ENCODE measurements at places on chromosomes 4 and X.

- DNase-seq: no peak
These were observed 7.5 kb downstream of the SH3KBP1 start for GRCh38 chrX:19879735-19880378.

GRCh38 chr4:112633477-112634235 is 3.1 kb downstream of the ZGRF1 start:
- no peak for DNase-seq

- no peak for DNase-seq
These were observed 10.2 kb downstream of the TIGD2 start for GRCh38 chr4:89121387-89122068.

GRCh38 chrX:34900691-34901090 is 41.9 kb upstream of the FAM47B start:
- DNase-seq: no peak

DNA sequence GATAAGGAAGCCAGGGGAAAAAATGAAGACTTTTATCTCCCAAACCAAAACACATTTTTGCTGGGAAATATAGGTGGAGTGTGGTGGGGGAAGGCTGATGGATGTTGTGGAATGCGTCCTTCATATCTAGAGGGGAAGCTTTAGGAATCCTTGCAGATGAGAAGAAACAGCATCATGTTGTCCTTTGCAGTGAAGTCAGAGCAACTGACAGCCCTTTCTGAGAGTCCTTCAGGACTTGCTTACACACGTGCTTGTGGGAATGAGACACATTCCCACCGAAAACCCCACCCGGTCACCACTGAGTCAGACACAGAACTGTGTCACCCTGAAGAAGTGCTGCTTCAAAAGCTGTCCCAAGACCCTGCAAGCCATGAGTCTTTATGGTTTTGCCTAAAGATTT is 81.5 kb downstream of the SHROOM2 start:
- no peak for DNase-seq

- DNase-seq: no peak
These were observed 21.8 kb upstream of the BBS12 start for GRCh38 chr4:122710434-122711308.

- no peak for DNase-seq
These were observed 834.6 kb upstream of the AMOT start for GRCh38 chrX:113675278-113675677.

GRCh38 chr4:3021627-3022026 is 52.7 kb downstream of the HTT-AS start:
- no peak for DNase-seq

- no peak for DNase-seq
These were observed 8.8 kb upstream of the IL3RA start for GRCh38 chrX:1327651-1328304.

DNA sequence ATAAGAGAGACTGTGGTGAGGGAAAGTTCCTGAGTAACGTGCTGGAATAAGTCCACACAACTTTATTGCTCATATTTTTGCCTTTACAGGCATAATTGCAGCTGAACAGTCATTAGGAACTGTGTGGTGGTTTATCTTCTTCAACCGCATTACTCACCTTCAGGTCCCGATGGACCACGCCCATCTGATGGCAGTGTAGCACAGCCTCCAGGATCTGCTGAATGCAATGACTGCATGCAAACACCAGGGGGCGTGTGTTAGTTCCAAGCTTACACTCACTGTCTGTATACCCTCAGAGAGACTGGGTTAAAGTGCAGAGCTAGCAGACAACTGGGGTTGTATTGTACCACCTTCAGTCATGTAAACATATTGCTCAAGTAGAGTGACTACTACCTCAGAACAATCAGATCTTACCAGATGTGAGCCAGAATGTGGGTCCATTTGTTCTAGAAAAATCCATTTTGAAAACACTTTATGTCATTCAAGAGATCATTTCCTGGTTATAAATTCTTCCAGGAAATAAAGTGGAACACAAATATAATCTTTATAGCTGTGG is 214.0 kb downstream of the CAMK2D start:
- peak; percentile 83 for DNase-seq

DNA sequence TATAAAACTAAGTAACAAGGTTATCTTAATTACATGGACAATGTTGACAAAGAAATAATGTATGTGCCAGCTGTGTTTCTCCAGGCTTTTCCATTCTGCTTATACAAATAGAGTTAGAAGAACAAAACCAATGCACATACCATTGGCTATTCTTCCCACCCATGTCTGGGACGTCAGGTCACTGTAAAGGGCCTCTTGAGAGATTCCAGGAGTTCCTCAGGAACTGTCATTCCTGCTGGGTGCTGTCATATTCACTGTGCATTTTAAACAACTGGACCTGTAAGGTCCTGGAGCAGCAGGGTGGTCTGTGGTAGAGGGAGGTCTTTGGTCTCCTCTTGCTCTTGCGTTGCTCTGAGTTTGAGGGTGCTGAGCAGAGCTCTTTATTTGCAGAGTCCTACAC is 74.6 kb upstream of the AP1S2 start:
- DNase-seq: no peak

GRCh38 chr4:173531086-173531965 is 1.3 kb upstream of the HAND2 start:
- DNase-seq: no peak

- no peak for DNase-seq
These were observed 3.7 kb upstream of the SETD7 start for GRCh38 chr4:139559687-139560086.

DNA sequence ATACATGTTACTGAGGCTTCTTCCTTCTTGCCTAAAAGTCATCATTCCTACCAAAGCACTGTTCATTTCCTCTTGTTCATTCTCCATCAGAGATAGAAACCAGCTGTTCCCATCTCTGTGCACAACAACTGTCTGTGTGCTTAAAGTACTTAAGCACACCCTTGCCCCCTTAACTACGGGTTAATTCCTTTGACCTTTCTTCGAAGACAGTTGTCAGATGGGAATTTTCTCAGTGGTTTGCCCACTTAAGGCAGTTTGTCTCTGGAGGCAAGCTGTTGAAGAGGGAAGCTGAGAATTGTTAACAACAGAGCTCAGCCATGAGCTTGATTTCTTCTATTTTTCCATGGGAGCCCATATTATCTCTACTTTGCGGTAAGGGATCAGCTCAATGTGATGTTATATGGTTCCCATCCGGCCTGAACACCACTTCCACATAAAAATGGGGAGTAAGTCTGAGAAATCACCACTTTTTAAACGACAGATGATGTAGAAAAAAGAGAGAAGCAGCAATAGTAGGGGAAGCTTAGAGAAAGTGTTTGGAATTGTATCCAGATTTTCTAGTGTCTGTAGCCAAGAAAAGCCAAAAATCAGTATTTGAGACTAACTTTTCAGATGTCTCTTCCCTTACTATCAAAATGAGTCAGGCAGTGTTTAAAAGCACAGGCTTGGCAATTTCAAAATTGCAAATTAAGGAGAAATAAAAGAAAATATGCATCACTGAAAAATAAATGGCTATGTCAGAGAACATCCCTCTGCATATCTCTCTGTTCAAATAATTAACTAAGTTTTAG is 194.4 kb downstream of the SLIT2 start:
- DNase-seq: no peak

GRCh38 chr4:102217775-102218355 is 127.4 kb downstream of the SLC39A8 start:
- no peak for DNase-seq

DNA sequence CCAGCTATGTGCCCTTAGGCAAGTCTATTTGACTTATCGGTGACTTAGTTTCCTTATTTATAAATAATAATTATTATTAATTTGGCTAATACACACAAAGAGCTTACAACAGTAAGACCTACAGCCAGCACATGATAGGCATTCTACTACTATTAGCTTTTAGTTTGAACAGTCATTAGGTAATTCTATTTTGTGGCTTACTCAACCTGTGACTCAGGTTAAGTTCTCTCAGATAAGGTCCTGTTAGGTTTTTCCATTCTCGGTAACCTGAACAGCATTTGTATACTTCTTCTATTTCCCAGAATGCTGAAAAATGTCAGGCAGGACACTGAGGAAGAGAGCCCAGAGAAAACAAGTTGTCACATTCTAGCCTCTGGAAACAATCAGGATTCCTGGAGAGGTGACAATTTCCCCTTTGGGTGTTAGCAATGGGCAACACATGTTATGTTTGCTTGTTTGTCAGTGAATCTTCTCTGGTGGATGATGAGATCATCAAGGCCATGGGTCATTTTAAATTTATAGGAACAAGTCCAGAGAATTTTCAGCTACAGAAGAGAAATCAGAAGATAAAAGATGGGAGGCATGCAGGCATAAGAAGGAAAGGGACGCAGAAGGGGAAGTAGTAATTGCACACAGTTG is 2144.7 kb downstream of the PCDH7 start:
- no peak for DNase-seq

- DNase-seq: no peak
These were observed 18.3 kb upstream of the IL21 start for GRCh38 chr4:122639181-122639580.

DNA sequence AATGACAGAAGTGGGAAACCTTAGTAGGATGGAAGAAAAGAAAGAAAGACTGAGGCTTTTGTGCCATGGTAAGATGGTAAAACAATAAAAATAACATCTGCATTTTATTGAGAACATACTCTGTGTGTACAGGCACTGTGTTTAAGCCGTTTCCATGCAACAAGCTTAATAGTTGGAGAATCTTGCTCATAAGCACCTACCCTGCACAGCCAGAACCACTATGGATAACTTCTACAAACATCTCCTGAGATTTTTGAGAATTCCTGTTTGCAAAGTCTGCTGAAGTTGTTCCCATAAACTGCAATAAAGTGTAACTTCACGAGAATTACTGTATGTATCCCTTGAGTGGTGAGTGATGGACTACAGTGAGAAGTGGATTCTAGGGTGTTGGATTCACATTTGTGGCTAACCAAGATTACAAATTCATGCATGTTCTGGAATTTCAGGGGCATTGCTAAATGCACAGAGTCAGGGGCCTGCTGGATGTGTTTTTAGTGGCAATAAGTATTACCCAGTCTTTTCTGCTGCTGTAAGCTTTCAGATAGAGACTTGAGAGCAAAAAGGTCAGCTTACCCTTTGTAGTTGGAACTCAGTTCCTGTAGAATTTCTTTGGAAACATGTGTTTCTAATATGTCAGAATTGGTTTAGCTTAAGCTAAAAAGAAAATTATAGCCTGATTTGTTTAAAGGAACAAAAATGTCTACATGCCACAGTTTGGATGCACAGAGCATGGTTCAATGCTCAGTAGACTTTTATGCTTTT is 132.5 kb downstream of the AFF1 start:
- DNase-seq: no peak

DNA sequence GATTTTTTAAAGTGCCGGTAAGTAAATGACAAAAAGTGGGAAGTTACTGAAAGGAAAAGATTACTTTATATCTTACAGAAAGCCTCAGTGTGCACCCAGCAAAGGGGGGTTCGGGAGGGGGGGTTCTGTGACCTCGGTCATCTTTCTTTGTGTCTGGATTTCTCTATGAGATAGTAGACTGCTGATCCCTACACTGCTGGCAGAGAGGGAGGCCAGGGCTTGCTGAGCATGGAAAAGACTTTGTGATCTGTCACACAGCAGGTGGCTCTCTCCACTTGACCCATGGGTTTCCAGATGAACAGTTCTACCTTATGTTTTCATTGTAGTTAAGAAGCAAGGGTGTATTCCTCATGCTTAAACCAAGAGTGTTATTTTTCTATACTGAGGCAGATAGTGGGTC is 475.6 kb downstream of the PCDH10 start:
- DNase-seq: no peak

DNA sequence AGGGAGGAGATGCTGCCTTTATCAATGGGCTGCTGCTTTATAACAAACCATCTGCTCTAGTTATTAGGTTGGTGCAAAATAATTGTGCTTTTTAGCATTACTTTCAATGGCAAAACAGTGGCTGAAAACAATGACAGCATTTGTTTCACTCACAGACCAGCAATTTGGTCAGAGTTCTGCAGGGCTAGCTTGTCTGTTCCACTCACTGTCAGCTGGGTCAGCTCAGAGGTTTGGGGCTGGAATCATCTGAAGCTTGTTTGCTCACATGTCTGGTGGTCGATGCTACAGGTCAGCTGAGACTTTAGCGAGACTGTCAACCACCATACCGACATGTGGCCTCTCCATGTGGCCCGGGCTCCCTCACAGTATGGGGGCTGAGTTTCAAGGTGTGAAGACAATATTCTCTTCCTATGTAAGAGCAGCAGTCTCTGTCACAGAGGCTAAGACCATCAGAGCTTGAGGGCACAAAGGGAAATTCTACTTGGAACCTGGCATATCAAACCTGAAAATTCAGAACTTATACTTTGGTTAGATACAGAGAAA is 81.3 kb upstream of the LIMCH1 start:
- DNase-seq: no peak

GRCh38 chr4:26208237-26208994 is 112.4 kb upstream of the RBPJ start:
- no peak for DNase-seq

- no peak for DNase-seq
These were observed 98.1 kb upstream of the MSX1 start for GRCh38 chr4:4761128-4761982.

GRCh38 chrX:92231391-92231790 is 452.2 kb downstream of the PCDH11X start:
- DNase-seq: no peak

DNA sequence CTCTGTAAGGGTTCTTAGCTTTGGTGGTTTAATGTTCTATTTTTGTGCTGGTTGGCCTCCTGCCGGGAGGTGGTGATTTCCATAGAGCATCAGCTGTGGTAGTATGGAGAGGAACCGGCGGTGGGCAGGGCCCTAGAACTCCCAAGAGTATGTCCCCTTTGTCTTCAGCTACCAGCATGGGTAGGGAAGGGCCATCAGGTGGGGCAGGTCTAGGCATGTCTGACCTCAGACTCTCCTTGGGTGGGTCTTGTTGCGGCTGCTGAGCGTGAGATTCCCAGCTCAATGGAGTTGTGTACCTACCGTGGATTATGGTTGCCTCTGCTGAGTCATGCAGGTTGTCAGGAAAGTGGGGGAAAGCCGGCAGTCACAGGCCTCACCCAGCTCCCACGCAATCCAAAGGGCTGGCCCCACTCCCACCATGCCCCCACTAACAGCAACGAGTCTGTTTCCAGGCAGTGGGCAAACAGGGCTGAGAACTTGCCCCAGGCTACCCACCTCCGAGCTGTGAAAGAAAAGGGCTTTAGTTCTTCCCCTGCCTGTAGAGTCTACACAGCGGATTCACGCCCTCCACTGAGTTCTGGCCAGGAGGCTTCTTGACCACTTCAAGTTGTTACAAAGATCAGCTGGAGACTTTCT is 235.9 kb downstream of the RPA4 start:
- DNase-seq: no peak

GRCh38 chrX:85375333-85375738 is 4.1 kb downstream of the POF1B start:
- no peak for DNase-seq

DNA sequence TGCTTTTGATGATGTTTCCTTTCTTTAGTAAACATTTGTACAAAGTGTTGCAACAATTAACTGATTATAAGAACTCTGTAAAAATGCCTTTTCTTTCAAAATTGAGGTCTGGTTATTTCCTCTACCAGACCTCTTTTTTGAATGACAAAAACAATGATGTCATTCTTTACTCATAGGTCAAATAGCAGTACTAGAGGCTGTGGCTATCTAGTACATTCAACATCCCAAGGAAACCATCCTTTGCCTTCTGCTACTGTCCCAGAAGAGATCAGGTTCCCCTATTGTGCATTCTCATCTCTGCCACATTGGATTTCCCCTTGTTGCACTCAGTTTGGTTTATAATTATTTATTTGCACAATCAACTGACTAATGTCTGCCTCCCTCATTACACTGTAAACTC is 19.1 kb upstream of the MAD2L1 start:
- no peak for DNase-seq

- no peak for DNase-seq
These were observed 926.1 kb downstream of the ADGRL3 start for GRCh38 chr4:62126064-62126732.
